ENCODE measurements at places on chromosomes 3 and 15.

GRCh38 chr15:62933386-62933785 is 109.2 kb upstream of the TPM1 start:
- no peak for DNase-seq

- DNase-seq, result no peak
Measured at GRCh38 chr3:29189328-29189727, 91.5 kb upstream of the RBMS3 start.

DNA sequence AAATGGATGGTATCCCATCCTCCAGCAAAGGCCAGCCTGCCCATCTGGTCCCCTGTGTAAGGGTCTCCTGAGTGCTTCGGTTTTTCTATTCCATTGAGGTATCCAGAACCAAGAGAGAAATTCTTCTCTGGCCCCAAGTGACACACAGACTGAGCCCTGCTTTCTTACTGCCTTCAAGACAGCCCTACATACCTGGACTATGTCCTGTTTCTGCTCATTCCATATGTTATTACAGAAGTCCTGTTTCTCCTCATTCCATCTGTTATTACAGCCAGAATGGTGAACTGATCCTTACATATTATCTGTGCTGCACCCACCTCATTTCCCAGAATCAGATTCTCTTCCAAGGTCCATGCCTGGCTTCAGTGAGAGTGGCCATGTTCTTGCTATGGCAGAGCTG is 115.2 kb downstream of the DCLK3 start:
- DNase-seq, result no peak

- DNase-seq, result no peak
Measured at GRCh38 chr15:67937153-67937761, 97.4 kb upstream of the RNU6-1 start.

DNA sequence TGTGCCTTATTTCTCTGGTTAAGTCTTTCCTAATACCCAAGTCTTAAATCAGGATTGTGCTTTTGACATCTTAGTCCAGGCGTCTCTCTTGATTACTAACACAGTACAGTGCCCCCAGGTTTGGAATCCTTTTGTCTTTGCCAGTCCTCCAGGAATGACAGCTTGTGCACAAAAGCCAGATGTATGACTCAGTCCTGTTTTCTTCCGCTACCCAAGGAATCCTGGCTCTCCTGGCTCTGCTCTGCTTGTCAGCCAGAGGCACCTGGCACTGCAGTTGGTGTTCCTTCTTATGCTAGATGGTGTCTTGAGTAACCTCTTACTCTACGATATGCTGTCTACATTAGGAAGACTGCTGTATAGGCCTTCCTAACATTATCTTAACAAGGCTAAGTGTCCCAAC is 728.2 kb upstream of the NECTIN3 start:
- no peak for DNase-seq

DNA sequence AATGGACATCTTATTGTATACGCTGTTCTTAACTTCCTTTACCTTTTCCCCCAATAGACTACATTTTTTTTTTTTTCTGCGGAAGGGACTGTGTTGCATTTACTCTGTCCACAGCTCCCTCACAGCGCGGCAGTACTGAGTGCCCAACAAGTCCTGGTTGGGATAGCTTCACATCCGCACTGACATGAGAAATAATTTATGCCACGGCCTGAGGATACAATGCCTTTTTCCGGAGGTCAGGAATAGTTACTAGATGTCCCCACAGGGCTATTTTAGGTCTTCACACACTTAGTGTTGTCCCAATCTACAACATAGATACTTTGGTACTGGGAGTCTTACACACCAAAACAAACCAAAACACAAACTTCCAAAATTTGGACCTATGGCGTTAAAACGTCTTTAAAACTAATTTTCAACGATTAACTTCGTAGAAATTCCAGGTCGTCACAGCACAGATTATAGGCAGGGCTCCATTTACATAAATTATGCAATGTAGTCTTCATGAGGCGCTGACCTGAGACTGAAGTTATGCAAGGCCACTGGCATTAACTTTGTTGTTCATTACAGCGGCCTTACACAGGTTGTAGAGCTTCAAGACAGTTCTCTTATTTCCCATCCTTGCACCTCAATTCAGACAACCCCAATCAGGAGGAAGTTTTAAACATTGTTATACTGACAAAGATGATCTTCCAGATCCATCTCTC is 989 bp upstream of the PPIB start:
- DNase-seq, result no peak

Data from MM.1S (cell line).